Brain (organoid and tissue), 16 donors: ENCODE measurements at places on chromosomes 16 and 17.

GRCh38 chr16:65739518-65739917 is 617.7 kb upstream of the CDH11 start:
- DNase-seq, result no peak

DNA sequence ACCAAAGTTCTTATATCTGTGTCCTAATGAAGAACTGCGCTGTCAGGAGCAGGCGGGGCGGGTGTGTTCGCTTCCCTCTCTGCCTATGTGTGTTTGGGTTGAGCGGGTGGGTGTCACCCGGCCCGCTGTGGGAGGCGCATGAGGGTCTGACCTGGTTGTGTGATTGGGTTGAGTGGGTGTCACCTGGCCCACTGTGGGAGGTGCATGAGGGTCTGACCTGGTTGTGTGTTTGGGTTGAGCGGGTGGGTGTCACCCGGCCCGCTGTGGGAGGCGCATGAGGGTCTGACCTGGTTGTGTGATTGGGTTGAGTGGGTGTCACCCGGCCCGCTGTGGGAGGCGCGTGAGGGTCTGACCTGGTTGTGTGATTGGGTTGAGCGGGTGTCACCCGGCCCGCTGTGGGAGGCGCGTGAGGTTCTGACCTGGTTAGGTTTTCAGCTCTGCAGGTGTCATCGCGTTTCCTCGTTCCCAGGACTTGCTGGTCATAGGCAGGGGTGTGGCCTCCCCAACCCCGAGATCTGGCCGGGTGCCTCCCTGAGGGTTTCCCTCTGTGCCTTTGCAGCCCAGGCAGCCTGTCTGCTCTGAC is 69.6 kb upstream of the ZNF750 start:
- DNase-seq, result no peak

DNA sequence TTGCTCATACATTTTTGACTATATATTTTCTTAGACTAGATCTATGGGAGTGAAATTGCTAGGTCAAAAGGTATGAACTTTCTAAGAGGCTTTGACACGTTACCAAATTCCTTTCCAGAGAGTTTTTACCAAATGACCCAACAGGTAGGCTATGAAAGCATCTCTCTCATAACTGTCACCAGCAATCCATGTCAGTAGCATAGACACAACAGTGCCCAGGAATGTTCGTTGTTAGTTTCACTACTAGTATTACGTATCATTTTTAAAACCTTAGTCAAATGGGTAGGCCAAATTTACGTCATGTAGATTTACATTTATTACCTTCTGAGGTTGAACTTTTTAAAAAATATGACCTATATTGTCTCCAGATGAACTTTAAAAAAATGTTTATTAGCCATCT is 66.8 kb downstream of the MARCHF10 start:
- DNase-seq, result no peak

DNA sequence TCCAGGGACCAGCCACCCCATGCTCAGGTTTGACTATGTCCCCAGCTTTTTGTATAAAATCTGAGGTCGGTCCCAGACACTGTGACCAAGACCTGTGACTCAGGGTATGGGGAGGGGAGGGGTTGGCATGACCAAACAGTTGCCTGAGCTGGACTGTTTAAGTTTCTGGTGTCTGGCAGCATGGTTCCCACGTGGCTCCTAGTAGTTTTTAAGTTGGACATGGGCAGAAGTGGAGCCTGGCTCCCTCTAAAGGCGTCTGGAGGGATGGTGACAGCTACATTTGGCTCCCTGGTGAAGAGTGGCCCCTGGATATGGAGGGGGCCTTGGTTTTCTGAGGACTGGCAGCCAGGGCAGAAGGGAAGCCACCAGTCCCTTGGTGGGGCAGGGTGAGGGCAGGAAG is 7.9 kb downstream of the SMCR8 start:
- DNase-seq, result no peak

DNA sequence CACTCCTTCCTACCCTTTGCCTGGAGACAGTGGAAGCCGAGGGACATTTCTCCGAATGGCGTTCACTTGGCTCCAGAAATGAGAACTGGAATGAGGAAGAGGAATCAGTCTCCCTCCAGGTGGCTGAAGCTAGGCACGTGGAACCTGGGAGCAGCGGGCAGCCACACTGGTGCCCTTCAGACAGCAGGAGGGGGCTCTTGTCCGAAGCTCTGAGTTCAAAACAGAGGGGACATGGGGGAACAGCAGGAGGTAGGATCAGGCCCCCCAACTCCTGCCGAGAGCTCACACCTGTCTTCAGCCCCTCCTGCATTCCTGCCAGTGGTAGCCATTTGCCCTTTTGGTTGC is 41.5 kb downstream of the TMEM235 start:
- DNase-seq, result no peak

DNA sequence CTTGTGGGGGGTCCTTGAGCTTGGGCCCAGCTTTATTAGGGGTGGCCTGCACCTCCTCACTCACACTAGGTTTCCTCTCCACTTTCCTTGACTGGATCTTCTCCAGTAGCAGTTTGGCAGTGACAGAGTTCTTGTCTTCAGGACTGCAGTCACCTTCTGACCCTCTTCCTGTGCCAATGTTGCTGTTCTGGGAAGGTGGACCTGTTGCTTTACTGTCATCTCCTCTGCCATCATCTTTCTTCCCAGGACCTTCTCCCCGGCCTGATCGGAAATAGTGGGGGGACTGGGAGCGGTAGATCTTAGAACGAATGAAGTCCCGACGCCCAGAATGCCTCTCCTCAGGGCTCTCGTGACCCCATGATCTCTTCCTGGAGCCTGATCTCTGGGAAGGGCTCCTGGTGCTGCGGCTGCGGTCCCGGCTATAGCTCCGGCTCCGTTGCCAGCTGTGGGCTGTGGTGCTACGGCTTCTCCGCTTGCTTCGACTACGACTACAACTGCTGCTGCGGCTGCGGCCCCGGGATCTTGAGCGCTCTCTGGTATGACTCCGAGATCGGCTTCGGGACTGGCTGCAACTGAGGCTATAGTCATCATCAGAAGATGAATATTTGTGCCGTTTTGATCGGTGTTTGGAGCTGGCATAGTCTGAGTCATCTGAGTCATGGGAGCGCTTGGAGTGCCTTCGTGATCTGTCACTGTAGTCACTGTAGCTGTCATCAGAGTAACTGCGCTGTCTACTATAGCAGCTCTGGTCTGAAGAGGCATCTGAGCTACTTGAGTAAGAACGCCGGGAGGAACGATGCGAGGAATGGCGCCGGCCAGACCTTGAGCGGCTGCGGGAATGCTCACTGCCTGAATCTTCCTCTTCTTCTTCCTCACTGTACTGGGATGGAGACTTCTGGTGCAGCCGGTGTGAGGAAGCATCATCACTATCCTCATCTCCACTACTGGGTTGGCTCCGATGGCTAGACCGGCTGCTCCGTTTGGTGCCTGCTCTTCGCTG is 9.5 kb upstream of the ITGA2B start:
- no peak for DNase-seq

GRCh38 chr17:2017274-2017941 is 7.7 kb downstream of the RTN4RL1 start:
- no peak for DNase-seq

DNA sequence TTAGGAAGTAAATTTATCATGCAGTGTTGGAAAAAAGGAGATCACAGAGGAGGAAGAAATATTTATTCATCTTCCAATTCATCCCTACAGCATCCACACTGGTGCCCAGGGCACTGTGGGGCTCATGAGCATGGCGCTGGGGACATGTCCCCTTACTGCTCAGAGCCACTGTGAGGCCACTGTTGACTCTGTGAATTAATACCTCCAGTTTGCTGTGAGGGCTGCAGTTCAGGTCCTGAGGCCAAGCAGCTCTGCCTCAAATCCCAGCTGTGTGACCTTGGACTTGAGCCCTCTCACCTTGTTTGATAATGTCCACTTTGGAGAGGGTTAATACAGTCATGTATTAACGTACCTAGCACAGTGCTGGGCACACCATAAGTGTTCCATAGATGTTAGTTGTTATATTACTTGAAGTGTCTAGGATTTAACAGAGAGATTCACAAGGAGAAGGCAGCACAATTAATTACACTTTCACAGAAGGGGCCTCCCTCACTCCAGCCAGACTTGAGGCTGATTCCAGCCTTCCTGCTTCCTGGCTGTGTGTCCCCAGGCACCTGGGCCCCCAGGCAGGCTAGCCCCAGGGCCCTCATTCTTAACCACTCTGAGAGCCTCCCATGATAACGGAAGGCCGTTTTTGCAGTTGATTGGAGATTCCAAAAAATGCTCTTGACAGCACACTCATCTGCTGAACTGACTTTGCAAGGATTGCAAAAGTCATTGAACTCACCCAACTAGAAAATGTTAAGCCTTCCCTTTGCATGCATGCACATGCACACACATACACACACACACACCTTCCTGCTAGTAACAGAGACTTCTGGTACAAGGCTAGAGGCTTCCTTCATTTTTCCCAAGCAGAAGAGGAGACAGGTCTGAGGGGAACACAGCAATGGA is 29.4 kb downstream of the KATNIP start:
- DNase-seq, result no peak

DNA sequence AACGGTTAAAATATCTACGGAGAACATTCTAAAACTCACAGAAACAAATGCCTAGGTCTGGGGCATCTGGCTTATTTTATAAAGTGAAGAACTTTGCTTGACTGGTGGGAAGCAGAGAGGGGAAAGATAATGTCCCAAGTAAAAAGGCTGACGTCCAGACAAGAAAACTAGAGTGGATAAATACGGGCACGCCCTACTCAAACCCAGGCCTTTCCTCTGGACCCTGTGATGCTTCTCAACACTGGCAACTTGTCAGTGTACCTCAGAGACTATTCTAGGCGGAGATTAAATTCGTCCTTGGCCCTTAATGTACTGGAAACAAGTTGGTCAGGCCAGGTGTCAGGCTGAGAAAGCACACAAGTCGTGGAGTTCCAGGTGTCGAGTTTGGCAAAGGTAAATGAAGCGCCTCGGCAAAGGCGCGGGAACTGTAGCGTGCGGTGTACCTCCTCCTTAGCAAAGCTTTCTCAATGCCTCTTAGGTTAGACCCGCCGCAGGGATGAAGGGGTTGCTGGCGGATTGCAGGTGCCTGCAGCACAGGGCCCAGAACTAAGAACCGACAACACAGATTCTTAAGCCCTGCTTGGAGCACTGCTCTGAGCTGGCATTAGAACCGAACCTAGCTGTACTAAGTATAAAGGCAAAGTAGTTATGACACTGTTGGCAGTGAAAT is 668 bp upstream of the UNK start:
- DNase-seq, result no peak

DNA sequence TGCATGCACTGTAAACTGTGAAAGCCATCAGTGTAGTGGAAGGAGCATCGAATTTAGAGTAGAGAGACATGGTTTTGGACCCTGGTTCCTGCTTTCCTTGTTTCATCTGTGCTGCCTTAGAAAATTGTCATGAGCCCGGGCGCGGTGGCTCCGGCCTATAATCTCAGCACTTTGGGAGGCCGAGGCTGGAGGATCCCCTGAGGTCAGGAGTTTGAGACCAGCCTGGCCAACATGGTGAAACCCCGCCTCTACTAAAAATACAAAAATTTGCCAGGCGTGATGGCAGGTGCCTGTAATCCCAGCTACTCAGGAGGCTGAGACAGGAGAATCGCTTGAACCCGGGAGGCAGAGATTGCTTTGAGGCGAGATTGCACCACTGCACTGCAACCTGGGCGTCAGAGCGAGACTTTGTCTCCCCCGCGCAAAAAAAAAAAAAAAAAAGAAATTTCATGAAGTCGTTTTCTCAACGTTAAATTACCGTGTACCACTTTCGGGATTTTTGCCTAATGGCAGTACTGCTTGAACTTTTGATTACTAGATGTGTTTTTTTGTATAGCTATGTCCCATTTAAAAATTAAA is 912 bp downstream of the COQ7 start:
- peak; percentile 21 for DNase-seq

- no peak for DNase-seq
Observed at GRCh38 chr17:40092581-40092980, 7.8 kb downstream of the NR1D1 start.
